Kidney epithelial cell (primary cell): ENCODE measurements at places on chromosomes 5 and 9.
A peak's percentile ranks its signal among the peaks of the same experiment; 100 is the strongest.

DNA sequence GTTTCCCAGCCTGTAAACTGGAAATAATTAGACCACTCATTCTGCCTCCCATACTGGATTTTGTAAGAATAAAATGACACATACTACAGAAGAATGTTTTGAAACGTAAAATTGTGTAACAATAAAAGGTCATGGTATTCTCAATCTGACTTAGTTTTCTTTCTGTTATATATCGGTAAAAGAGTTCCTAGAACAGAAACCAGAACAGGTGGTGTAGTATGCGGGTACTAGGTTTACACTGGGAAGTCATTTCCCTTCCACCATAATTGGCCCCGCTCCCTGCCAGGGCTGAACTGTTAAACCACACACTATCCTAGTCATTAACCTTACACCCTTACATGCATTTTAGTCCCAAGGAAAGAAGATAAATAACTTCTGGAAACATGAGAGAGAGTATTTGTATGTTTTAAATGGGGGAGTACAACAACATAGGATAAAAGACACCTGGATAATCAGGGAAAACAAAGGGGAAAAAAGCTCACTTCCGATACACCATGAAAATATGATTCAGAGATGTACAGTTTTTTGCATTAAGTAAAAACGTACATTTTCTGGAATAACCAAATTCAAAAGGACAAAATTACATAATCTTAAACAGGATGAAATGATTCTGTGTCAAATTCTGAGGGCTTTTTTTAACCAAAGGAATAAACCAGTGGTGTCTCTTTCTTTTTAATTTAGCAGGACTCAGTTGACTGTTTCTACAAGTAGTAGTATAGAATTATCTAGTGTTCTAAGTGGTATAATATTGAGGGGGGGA lies 199.7 kb downstream of the GLIS3 start:
- no peak for DNase-seq

- DNase-seq, result no peak
Measured at GRCh38 chr5:122093415-122094180, 15.5 kb upstream of the LOX start.

DNA sequence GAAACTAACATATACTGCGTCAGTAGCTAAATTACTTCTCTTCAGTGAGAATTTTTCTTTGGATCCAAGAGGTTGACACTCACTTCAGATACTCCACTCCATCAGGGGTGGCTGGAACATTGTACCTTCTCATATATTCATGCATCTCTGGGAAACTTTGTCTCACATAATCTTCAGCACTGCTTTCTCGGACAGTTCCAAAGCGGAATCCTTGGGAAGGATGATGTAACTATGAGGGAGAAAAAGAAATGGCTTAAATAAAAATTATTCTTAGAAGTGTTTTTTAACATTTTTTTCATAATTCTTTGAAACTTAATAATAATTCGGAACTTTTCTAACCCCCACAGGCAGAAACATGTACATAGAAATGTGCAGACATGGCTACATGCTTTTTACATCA lies 33.4 kb upstream of the PPP3R2 start:
- no peak for DNase-seq

- no peak for DNase-seq
Measured at GRCh38 chr5:169301986-169302385, 1.0 kb upstream of the SLIT3 start.

DNA sequence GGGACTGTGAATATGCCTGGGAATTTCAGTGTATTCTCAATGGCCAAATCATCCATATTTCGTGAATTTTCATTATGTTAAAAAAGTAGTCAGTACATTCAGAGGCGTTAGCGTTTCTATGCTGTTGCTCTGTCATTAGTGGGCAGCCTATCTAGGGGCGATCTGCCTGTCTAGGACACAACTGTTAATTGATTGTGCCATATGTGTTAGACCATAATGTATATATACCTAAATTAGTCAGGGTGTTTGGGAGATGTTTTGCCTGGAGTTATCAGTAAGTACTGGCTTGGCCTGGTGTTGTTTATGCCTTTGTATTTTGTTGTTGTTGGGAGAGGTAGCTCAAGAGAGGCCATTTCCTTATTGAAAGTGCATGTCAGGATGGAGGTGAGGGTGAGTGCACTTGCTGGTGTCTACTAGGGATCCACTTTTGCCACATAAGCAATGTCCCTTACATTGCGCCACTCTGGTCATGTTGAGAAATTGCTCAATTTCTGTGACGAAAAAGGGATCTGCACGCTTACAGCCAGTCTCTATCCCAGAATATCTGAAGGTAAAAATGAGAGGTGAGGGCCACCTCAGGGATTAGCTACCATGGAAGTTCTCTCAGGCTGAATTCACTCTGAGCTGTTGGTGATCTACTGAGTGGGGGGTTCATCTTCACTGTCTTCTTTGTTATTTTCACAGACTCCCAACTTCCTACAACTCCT lies 123.3 kb downstream of the ST8SIA4 start:
- DNase-seq, result no peak

DNA sequence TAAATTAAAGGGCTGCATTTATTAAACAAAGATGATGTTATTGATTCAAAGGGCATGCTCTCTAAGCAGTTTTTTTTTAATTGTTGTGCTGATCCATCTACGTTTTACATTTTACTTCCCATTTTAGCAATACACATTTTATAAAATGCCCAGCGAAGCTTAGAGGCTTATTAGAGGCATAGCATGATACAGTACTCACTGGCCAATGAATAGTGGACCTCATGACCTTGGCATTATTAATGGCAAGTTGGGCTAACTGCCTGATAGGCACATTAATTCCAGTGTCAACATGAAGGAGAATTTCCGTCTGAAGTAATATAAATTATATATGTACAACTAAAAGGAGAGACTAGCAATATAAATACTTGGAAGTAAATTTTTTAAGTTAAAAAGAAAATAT lies 837.2 kb downstream of the EFNA5 start:
- no peak for DNase-seq

GRCh38 chr5:159184858-159185381 lies 24.4 kb downstream of the RNF145 start:
- DNase-seq, result peak; percentile 62

DNA sequence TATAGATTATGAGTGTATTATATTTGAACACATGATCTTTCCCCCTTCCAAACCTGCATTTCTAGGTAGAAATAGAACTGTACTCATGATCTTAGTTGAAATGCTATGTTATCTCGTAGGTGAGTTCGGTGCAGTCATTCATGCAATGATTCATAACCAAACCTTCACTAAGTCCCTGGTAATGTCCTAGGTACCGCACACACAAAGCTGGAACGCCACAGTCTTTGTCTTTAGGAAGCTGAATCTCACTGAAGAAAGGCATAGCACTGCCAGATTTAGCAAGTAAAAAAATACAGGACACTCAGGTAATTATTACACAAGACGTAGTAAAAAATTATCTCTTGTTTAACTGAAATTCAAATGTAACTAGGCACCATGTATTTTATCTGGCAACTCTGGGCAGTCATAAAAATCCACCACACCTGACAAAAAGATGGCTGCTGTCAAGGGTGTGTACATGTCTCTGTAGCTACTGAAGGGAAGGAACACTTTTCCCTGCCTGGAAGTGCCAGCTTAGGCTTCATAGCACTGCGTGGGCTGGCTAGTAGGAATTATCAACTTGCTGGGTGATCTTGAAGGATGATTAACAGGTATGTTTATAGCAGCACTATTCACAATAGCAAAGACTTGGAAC lies 28.0 kb upstream of the TXN start:
- no peak for DNase-seq

- DNase-seq, result no peak
Measured at GRCh38 chr9:88579050-88579715, 44.2 kb downstream of the NXNL2 start.

DNA sequence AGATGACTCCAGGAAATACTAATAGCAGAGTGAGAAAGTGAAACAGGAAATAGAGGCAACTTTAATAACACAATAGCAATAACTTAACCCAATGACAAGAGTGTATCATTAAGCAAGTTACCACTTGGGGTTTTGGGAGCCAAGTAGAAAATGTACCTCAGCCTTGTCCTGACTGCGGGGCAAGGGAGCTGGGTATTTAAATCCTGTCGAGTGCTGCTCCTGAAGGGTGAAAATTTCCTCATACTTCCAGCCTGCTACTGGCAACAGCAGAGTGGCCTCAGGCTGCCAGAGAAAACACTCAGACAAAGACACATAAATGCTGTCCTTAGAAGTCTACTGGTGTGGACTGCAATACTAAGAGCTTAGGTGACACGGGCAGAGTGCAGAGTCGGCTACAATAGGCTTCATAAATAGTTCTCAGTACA lies 112.5 kb upstream of the EMB start:
- DNase-seq, result no peak

- DNase-seq, result no peak
Measured at GRCh38 chr5:33324667-33325307, 116.0 kb upstream of the TARS1 start.

GRCh38 chr5:99866740-99867139 lies 668.4 kb upstream of the FAM174A start:
- DNase-seq, result no peak

- no peak for DNase-seq
Measured at GRCh38 chr9:26579056-26579455, 313.5 kb downstream of the CAAP1 start.

DNA sequence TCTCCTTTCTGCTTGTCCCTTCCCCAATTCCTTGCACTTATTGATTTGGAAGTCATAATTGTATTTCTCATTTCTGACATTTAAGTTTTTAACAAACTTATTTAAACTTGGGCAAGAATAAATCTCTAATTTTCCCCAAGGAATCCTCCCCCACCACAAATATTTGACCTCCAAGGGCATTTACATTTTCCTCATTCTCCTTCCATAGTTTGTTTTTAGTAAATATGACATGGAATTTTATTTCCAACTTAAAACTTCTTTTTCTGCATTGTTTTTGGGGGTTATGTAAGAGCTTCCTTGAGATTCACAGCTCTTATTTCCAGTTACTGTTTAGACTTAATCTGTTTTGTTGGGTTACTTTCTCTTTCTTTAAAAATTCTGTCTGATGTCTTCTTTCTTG lies 64.9 kb downstream of the ZNF618 start:
- DNase-seq, result no peak

DNA sequence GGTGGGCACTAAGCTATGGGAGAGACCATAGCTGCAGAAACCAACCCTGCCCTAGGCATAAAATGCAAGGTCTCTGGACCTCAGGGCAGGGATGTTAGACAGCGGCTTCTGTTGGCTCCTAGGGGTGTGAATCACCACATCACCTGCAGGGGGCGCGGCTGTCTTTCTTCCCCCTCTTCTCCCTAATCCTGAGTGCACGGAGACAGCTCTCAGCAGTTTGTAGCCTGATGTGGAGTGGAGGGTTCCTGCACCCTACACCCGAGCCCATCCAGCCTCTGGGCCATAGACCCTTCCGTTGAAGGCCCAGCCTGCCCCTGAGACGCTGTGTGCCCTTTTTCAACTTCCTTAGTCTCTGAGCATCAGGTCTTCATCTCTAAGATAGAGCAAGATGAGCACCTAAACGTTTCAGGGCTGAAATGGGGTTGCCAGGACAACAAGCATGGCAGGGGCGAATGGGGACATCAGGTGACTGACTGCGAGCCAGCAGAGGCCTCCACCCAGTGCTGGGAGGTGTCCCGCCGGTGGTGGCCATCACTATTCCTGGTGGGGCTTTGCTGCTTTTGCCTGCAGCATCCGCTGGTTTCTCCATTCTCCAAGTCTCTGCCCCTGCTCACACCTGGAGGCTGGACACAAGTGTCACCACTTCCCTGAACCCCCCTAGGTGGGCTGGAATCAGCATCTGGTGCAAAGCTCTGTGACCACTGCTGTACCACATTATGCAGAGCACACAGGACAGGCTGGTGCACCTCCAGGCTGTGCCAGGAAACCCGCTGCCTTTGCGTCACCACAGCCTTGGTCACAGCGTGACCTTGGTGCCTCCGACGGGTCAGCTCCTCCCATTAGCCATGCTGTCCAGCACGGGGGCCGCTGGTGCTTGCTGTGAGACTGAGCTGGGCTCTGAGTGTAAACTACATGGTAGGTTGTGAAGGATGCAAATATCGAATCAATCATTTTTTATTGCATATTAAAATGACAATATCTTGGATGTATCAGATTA lies 2.5 kb upstream of the SEC16A start:
- no peak for DNase-seq

GRCh38 chr9:38031594-38031993 lies 37.4 kb downstream of the SHB start:
- no peak for DNase-seq

DNA sequence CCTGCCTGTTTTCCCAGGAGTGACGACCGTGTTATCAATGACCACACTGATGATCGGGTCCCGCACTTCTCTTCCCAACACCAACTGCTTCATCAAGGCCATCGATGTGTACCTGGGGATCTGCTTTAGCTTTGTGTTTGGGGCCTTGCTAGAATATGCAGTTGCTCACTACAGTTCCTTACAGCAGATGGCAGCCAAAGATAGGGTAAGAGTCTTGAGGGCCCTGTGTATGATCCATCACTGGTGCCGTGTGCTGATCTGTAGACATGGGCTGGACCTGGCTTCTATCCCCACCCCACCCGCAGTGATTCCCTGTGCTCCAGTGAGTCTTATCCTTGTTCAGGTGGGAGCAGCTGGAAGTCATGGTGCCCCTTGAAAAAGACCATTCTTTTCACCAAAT lies 26.0 kb downstream of the GABRP start:
- no peak for DNase-seq

- no peak for DNase-seq
Measured at GRCh38 chr5:119071561-119071995, 691 bp downstream of the DMXL1 start.

GRCh38 chr9:113388833-113389232 lies 12.0 kb upstream of the HDHD3 start:
- no peak for DNase-seq

- no peak for DNase-seq
Measured at GRCh38 chr9:130988400-130988747, 20.6 kb upstream of the LAMC3 start.

DNA sequence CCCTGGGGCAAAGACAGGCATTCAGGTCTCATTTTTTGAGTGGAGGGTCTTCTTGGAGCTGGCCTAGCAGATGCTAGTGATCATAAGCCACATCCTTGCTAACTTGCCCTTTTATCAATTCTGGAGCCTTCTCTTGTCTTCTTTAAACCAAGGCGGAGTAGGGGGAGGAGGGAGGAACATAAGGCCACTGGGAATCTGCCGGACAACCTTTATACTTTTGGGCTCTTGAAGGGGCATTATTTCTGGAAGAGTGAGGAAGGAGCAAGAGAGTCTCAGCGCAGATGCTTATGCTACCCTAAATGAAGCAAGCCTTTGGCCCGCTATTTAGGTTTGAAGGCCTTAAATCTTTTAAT lies 2.0 kb downstream of the TMEFF1 start:
- no peak for DNase-seq

- no peak for DNase-seq
Measured at GRCh38 chr9:22009506-22009867, 382 bp upstream of the CDKN2B start.
